NCI-H524 (cell line): ENCODE measurements at places on chromosomes 2 and 18.

DNA sequence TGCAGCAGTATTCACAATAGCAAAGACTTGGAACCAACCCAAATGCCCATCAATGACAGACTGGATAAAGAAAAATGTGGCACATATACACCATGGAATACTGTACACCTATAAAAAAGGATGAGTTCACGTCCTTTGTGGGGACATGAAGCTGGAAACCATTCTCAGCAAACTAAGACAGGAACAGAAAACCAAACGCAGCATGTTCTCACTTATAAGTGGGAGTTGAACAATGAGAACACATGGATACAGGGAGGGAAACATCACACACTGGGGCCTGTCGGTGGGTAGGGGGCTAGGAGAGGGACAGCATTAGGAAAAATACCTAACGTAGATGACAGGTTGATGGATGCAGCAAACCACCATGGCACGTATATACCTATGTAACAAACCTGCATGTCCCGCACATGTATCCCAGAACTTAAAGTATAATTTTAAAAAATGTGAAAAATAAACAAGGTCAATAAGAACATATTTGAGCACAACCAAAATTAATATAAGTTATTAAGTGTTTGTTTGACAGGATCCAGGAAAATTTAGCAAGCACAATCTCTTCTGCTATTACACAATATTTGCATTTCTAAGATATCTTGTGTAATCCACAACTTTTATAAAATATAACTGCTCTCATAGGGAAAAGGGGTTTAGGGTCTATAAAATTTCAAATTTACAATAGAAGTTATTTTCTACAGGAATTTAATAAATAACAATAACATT is 22.9 kb downstream of the CCBE1 start:
- DNase-seq = no peak

DNA sequence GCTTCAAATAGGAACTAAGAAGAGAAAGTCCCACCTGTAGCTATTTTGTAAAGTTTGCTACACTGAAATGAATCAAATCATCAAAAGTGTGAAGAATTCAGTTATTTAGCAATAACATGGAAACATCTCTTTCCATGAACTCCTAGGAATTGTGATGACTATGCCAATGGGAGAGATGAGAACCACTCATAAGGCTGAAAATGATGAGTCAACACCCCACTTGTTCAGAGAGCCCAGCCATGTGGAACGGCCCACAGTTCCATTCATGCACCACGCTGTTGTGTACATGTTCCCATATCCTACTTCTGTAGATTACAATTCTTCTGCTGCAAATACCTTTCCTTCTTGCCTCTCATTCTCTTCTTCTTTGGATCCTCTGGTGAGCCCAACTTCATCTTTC is 645.5 kb upstream of the ID2 start:
- no peak for DNase-seq

DNA sequence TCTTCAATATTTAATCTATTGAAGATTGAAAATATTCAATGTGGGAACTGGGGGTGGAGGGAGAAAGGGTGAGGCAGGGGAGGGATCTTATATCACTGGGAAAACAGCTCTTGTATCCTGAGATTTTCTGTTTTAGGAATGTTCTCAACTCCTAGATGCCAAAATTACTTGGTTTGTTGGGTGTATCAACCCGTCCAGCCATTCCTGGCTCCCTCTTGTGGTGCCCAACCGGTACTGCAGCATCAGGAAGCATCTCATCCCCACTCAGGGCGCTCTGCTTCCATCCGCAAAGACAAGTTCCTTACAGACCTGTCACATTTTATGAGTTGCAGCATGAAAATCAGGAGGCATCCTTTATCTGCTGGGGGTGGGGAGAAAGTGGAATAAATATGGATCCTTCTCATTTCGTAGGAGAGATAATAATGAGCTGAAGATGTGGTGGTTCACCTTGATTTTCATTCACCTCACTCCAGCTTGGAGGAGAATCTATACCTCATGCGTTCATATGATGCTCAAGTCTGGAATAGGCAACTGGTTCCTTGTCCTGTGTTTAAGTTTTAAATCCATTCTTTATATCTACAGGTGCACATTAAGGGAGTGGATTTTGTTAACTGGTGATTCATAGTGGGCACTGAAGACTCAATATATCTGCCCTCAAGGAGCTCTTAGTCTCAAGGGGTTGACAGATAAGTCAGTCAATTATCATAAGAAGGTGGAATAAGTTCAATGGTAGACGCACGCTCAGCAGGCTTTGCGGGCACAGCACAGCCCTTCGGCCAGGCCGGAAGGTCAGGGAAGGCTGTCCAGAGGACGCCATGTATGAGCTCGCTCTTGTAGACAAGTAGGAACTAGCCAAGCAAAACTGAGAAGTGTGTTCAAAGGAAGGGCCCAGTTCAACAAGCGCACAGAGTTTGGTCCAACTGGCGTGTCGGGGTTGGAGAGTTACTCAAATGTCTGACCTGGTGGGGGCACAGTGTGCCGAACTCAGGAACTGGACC is 127.3 kb downstream of the RNF144A start:
- DNase-seq = no peak

DNA sequence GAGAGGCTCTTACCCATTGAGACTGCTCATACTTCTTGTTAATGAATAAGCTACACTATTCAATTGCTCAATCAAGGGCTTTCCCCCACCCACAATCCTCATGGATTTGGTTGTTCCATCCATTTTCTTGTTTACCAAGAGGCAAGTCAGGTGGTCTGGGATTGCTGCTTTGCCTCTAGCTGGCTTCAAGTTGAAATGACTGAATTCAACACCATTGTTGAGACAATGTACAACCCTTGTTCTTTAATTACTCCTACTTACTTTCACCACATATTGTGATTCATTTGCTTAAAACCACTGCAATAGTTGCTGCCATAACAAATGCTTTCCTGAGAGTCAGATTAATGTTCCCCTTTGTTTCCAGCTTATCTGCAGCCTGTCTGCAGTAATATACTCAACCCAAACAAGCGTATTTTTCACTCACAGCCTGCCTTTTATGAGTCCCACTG is 532.2 kb downstream of the RIT2 start:
- no peak for DNase-seq

DNA sequence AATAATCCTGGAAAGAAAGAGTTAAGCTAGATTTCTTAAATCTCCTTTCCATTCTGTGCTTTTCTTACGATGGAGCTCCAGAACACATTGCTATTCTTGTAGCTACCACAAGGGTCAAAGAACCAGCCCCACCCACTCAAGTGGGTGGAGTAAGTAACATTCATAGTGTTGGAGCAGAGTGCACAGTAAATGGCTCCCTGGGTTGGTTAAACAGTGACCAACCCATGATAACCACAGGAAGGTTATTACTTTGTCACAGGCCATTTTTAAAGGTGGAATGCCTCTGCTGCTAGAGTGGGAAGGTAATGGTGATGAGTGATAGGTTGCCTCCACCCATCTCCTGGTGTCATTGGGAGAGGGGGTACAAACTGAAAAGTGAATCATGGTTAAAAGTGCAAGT is 13.9 kb downstream of the ARPC2 start:
- DNase-seq = no peak

DNA sequence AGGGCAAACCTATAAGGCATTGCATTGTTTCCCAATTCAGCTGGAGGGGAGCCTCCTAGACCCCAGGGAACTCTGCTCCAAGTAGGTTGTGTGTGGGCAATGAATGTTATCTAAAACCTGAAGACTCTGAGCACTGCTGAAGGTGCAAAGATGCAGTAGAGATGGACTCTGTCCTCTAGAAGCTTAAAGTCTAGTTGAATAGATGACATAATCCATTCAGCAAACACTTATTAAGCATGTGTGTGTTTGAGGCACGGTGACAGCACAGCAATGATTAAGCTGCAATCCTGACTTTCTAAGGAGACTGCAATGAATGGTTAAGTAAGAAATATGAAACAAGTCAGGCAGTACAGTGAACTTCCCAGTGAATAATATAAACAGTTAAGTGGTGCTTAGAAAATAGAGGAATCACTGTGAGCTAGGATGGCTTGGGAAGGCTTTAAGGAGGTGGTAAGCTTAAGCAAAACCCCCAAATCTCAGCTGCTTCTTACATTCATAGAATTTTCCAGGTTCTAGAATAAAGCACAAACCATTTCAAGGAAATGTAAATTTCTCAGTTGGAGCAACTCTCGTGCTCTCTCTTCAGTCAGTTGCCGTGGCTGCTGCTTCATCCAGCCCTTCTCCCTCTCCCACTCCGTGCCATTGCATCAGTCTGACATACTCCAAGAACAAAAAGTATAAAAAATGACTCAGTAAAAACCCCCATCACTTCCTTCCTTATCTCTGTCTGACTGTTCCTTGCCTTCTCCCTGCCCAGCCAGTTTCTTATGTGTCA is 19.1 kb downstream of the MXD1 start:
- no peak for DNase-seq
